Trophoblast cell (in vitro differentiated cells and primary cell): ENCODE measurements at places on chromosomes 4 and X.

- DNase-seq, result no peak
Observed at GRCh38 chr4:106373026-106373425, 4.4 kb upstream of the GIMD1 start.

DNA sequence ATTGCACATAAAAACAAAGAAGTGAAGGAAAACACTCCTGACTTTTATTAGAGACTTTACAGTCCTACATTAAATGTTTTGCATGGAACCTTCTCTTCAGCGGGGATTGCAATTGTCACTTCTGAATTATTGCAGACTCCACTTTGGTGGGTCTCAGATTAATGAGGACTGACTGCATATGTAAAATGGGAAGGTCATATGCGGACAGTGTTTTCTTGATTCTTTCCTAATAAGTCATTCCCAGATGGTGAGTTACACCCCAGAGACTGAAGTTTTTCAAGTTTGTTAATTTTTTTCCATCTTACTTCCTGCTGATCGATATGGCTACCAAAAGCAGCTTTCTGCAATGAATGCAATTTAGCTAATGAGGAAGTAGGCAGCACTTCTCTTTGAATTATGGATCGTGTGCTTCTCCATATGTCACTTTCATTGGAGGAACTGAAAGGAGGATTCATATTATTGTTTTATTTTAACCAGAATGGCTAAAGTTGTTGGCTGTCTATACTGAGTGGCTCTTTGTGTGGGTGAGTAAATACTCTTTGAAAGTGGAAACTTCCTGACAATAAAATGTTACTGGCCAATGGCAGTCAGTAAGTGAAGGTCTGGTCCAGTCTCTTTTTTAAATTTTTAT is 119.3 kb upstream of the CLNK start:
- no peak for DNase-seq

DNA sequence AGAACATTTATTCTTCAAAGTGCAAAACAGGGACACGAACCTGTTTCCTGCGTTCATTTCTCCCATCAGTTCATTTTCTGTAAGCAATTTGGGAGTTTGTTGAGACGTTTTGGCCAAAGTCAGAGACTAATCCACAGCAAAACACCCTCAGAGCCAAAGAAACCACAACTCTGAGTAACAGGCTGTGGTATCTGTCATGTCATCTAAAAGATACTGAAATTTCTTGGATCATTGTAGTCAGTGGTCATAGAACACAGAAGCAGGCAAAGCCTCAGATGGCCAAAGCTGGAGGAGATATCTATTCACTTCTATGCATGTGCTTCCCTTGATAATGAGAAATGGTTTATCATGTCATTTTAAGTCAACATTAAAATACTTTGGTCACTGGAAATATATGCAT is 485.6 kb upstream of the GALNT7 start:
- no peak for DNase-seq

DNA sequence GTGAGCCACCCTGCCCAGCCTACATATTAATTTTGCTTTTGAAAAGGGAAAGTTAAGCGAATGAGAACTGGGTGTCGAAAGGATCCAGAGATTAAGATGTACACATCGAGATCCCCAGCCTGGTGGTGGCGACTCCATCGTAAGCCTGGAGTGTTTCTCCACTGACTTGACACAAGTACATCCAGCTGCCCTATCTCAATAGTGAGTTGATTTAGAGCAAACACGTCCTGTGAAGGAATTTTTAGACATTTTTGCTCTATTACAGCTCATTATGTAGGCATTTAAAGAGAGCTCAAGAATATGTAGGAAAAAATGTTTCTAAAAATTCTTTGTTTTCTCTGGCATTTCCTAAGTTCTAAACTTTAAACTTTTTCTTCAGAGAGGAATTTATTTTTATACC is 11.7 kb upstream of the CLDN34 start:
- DNase-seq, result peak; percentile 71

DNA sequence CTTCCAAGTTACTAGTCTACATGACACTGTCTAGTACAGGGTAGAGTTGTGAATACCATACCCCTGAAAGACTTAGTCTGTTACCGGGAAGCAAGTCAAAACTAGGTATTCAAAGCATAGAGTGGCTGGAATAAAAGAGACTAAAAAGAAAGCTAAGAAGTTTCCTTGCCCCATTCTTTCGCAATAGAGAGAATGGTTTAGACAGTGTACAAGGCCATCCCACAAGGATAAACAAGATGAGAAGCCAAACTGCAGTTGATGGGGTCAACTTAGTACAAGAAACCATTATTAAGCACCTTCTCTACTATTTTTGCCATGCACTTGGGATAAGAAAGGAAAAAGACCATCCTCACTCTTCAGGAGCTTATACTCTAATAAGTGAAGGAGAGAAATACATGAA is 30.3 kb downstream of the AMMECR1 start:
- no peak for DNase-seq

GRCh38 chr4:52726826-52727580 is 24.2 kb downstream of the ERVMER34-1 start:
- DNase-seq, result peak; percentile 80

GRCh38 chrX:40168480-40169011 is 70.8 kb upstream of the BCOR start:
- no peak for DNase-seq

- DNase-seq, result no peak
Observed at GRCh38 chr4:54213001-54213400, 16.1 kb upstream of the PDGFRA start.

- DNase-seq, result no peak
Observed at GRCh38 chr4:74674750-74675149, 119.6 kb downstream of the BTC start.

DNA sequence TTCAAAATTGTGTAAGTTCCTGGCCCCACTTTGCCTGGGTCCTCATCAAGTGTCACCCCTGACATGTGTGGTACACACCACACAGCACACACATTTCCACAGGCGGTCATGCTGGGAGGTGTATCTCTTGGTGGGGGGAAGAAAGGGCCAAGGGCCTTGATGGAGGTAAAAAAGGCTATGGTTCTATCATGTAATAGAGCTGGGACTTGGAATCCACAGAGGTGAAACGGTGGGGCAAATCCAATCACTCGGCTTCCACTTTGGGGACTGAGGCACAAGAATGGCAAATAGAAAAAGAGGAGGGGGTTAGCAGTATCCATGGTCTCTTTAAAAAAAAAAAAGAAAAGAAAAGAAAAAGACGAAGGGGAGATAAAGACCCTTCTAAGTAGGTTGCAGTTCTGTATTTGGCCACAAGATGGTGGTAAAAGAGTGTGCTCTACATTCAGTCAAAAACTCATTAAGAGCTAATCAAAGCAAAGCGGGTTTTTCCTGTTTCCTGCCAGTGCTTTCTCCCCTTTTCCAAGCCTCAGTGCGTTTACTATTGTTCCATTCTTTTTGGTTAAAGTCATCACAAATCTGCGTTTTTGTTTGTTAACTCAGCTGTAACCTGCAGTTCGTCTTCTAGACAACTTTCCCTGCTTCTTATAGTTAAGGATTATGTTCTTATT is 37.0 kb upstream of the ATP6AP2 start:
- DNase-seq, result peak; percentile 65

DNA sequence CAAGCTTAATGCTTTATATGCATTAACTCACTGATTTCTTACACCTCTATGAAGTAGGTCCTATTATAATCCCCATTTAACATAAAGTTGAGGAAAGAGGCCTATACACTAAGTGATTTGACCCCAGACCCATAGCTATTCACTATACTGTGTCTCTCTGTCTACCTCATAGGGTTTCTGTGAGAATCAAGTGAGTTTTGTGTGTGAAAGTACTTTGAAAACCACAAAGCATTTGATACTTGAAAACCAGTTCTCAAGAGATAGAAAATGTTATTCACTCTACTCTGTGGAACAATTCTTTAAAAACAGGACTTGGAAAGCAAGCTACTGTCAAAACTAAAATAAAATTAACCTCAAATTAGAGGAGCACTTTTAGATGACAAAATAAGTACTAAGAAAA is 35.0 kb downstream of the SHROOM3 start:
- DNase-seq, result no peak

GRCh38 chr4:121189326-121190215 is 25.4 kb upstream of the TNIP3 start:
- no peak for DNase-seq

DNA sequence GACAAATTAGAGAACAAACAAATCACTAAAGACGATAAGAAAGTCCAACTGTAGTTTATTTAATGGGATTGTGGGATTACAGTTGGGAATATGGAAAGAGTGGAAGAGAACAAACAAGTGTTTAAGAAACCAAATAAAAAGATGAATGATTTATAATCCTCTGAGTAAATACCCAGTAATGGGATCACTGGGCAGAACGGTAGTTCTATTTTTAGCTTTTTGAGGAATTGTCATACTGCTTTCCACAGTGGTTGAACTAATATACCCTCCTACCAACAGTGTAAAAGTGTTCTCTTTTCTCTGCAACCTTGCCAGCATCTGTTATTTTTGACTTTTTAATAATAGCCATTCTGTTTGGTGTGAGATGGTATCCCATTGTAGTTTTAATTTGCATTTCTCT is 15.0 kb downstream of the C4orf51 start:
- DNase-seq, result no peak

- no peak for DNase-seq
Observed at GRCh38 chr4:109947457-109947856, 34.8 kb downstream of the EGF start.

- DNase-seq, result peak; percentile 92
Observed at GRCh38 chr4:185573651-185574199, 38.4 kb upstream of the PDLIM3 start.

- peak; percentile 38 for DNase-seq
Observed at GRCh38 chr4:122652379-122652778, 31.5 kb upstream of the IL21 start.

DNA sequence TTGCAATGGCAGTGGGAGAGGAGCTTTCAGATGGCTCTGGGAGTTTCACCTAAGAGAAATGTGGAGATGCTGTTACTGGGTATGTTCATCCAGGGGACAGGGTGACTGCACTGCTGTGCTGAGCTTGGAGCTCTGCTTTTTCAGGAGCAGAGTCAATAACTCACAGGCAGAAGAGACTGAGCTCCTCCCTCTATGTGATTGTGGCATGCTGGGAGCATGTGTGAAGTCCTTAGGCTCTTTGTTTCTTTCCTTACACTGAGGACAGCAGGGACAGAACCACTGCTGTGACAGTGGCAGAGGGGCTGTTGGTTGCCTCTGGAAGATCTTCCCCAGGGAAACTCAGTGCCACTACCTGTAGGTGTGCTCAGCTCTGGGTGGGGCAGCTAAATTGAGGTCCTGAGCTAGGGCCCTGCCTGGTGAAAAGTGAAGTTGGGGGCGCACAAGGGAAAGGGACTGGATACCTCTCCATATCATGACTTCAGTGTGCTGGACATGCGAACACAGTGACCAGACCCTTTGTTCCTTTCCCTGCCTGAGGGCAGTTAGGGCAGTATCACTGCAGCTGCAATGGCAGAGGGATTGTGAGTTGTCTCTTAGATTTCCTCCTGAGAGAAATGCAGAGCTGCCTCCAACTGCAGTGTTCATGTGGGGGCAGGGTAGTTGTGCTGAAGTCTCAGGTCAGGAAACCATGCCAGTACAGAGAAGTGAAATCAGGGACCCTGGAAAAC is 156.7 kb downstream of the TENT5D start:
- no peak for DNase-seq

- peak; percentile 65 for DNase-seq
Observed at GRCh38 chrX:106874075-106874474, 29.1 kb downstream of the RIPPLY1 start.

DNA sequence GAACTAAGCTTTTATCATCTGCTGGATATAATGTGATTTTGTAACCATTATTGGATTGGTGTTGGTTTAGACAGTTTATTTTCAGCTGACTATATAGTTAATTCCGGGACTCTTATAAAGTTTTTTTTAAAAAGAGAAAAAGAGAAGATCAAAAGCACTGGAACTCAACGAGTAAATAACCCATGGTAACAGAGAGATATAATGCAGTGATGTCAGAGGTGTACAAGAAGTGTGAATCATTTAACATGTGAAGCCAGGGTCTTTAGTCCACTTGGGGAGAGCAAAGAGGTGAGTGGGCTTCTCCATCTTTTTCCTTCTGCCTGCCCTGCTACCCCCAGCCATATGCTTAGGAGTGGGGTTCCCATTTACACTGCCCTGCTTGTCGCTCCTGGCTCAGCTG is 3.2 kb downstream of the TMEM165 start:
- DNase-seq, result no peak

- DNase-seq, result no peak
Observed at GRCh38 chr4:17788956-17789355, 7.5 kb upstream of the FAM184B start.

GRCh38 chrX:42824541-42824940 is 46.6 kb upstream of the PPP1R2C start:
- no peak for DNase-seq

DNA sequence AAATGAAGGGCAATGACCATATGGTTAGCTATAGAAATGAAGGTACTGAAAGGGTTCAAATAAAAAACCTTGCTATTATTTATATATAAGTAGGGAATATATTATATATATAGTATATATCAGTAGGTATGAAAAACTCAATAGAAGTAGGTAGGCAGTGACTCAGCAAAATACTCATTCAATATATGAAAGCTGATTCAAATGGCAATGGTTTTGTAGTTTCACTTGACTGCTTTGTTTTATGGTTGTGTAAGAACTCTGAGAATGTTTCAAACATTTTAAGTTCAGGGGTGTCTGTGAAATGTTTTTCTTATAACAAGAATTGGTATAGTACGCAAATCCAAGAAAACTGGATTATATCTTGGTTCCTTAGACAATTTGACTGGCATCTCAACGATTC is 4.1 kb downstream of the ZNF280C start:
- DNase-seq, result no peak

DNA sequence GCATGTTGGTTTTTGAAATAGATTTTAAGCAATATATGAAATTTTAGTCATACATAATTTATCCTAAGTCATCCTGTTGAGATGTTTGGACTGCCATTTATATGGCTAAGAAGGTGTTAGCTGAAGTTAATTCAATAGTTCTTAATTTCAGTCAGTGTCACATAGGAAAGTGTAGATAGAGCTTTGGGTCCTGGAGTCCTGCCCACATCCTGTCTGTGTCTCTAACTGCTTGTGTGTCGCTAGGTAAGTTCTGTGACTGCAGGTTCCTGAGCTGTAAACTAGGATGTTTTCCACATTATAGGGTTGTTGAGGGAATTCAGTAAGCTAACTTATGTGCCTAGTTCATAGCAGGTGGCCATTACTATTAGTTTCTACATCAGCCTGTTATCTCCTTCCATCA is 20.7 kb downstream of the OFD1 start:
- DNase-seq, result no peak

GRCh38 chr4:177964061-177964460 is 521.8 kb upstream of the AGA start:
- DNase-seq, result peak; percentile 16

GRCh38 chr4:92299152-92299551 is 4.6 kb upstream of the GRID2 start:
- DNase-seq, result no peak

GRCh38 chrX:40164751-40165150 is 67.0 kb upstream of the BCOR start:
- DNase-seq, result no peak

DNA sequence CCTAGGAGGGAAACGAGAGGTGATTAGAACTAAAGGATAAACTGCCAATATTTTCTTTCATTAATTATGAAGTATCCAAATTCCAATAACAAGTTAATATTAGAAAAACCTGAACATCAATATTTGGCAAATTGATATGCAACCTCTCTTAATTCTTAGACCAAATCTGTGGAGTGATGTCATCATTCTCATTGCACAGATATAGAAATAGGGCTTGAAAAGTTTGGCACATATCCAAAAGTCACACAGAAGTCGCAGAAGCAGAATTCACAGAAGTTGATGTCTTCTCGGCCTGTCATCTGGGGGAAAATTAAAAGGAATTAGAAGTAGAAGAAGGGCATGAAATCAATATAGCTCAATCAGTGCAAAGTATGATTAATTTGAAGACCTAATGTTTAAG is 36.9 kb downstream of the ENPEP start:
- DNase-seq, result no peak
